ENCODE measurements at places on chromosomes 16 and 17. TPM values are rescaled to one million over a fixed set of nuclear protein-coding genes. Genes with fewer than 3 reads are reported as not detected.

The OR1A1 gene
- 0.05 TPM for total RNA-seq

The TAT gene
- not detected for total RNA-seq

The GUCY2D gene
- not detected for total RNA-seq

The MED9 gene
- total RNA-seq = 12.6 TPM

The KRT40 gene
- not detected for total RNA-seq

The PARN gene
- total RNA-seq = 43.0 TPM

The SEPHS2 gene
- 57.8 TPM for total RNA-seq

The NIP7 gene
- total RNA-seq = 36.7 TPM

The TEKT5 gene
- not detected for total RNA-seq

The SCO1 gene
- 19.9 TPM for total RNA-seq

The HOXB6 gene
- 0.68 TPM for total RNA-seq

The CBLN1 gene
- total RNA-seq = not detected

The WNK4 gene
- total RNA-seq = 0.18 TPM

The RPL27 gene
- 892 TPM for total RNA-seq

The FAM171A2 gene
- 0.10 TPM for total RNA-seq

The COX6A2 gene
- total RNA-seq = not detected

The TMEM11 gene
- 23.2 TPM for total RNA-seq

The CPHXL2 gene
- total RNA-seq = not detected

The LPO gene
- not detected for total RNA-seq

The ARL6IP1 gene
- total RNA-seq = 277 TPM

The PYCARD gene
- 96.1 TPM for total RNA-seq

The MYH13 gene
- total RNA-seq = not detected

The PRSS21 gene
- 4.0 TPM for total RNA-seq

The KRT25 gene
- total RNA-seq = not detected

The TBC1D3G gene
- total RNA-seq = not detected

The LITAFD gene
- not detected for total RNA-seq

The OTOP3 gene
- total RNA-seq = not detected

The CMTM2 gene
- total RNA-seq = 0.83 TPM

The NPIPA2 gene
- 0.68 TPM for total RNA-seq

The FAM234A gene
- 31.5 TPM for total RNA-seq

The RAB11FIP3 gene
- total RNA-seq = 21.2 TPM

The ST6GALNAC2 gene
- 0.65 TPM for total RNA-seq

The TMC7 gene
- total RNA-seq = not detected

The TNFRSF12A gene
- total RNA-seq = 7.5 TPM

The MAF gene
- total RNA-seq = 281 TPM

The KCNJ18 gene
- not detected for total RNA-seq

The KRTAP3-2 gene
- not detected for total RNA-seq

The CCL8 gene
- total RNA-seq = not detected

The HOXB8 gene
- not detected for total RNA-seq

The PIK3R6 gene
- total RNA-seq = 2.2 TPM

The RGS9 gene
- 30.4 TPM for total RNA-seq

The C17orf50 gene
- not detected for total RNA-seq

The CLEC18B gene
- 0.48 TPM for total RNA-seq

The MEIOB gene
- not detected for total RNA-seq

The AARSD1 gene
- total RNA-seq = 28.5 TPM

The VMO1 gene
- not detected for total RNA-seq

The MNT gene
- total RNA-seq = 29.1 TPM

The CORO6 gene
- 5.3 TPM for total RNA-seq

The NOXO1 gene
- 0.23 TPM for total RNA-seq

The GPR139 gene
- not detected for total RNA-seq

The NAGS gene
- 1.5 TPM for total RNA-seq

The ATMIN gene
- 33.8 TPM for total RNA-seq

Measured in activated CD4-positive, alpha-beta memory T cell treated with anti-CD3 and anti-CD28 coated beads, Interleukin-2, amount 10 ng/mL, durations not matched to agents 7 days and 5 days (primary cell).